ENCODE measurements at places on chromosomes 16 and 17.
A peak's percentile ranks its signal among the peaks of the same experiment; 100 is the strongest.

DNA sequence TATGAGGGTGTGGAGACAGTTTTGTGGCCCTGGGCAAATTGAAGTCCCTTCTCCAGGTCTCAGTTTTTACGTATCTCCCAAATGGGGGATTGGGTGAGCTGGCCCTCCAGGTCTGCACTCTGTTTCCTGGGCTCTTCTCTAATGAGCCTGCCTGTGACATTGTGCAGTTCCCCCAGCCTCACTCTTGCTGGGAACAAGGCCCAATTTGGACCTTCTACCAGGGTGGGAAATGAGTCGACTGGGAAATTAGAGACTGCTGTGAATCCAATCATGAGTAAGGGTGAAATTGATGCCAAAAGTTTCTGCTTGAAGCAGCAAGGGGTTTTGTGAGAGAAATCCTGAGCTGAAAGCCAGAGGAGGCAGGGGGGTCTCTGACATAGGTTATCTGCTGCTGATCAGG, 71.5 kb upstream of the KSR1 start:
- DNase-seq, result no peak

DNA sequence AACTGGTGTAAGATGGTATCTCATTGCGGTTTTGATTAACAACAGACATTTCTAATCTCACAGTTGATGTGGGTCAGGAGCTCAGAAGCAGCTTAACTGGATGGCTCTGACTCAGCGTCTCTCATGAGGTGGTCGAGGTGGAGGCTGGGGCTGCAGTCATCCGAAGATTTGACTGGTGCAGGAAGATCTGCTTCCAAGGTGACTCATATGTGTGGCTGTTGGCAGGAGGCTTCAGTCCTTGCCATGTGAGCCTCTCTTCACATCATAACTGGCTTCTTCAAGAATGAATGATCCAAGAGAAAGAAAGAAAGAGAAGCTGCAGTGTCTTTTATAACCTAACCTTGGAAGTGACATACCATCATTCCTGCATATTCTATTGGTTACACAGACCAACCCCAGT, 376.1 kb downstream of the SEC14L1 start:
- no peak for DNase-seq

- DNase-seq, result no peak
Measured at GRCh38 chr16:80034469-80034826, 433.9 kb upstream of the MAF start.

GRCh38 chr17:16304830-16305229, 48.4 kb downstream of the CENPV start:
- DNase-seq, result no peak

DNA sequence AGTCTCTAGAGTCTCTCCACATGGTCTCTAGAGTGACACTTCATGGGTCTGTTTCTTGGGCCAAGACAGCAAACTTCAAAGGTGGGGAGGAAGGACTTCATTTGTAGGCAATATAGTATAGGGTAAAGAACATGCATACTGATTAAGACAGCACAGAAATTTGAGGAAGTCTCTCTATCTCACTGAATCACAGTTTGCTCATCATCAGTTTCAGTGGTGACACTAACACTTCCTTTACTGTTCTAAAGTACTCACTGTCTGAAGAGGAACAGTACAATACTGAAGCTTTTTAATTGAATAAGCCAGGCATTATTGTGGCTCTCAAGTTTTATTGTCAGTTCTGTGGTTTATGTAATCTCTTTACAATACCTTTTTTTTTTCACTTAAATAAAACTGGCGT, 656.4 kb upstream of the CDH8 start:
- DNase-seq, result no peak

DNA sequence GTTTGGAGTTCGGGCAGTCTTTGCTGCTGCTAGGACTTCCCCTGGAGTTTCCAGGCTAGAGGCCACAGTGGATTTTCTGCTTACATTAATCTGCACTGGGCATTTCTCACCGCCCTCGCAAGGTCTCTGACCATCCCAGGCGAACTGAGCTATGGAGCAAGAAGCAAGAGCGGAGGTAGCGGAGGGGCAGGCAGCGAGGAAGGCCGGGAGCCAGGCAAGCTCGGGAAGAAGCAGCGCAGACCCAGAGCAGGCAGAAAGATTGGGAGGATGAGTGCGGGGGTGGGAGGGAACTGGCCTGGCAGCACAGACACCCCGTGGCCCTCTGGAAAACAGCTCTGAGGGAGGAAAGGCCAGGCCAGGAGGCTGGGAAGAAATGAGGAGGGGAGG, 3.8 kb downstream of the COTL1 start:
- DNase-seq, result no peak

- DNase-seq, result no peak
Measured at GRCh38 chr17:68085771-68086381, 50.3 kb downstream of the KPNA2 start.

- no peak for DNase-seq
Measured at GRCh38 chr17:6420173-6420641, 14.7 kb downstream of the AIPL1 start.

- DNase-seq, result no peak
Measured at GRCh38 chr17:79616801-79617200, 6.0 kb upstream of the RBFOX3 start.

DNA sequence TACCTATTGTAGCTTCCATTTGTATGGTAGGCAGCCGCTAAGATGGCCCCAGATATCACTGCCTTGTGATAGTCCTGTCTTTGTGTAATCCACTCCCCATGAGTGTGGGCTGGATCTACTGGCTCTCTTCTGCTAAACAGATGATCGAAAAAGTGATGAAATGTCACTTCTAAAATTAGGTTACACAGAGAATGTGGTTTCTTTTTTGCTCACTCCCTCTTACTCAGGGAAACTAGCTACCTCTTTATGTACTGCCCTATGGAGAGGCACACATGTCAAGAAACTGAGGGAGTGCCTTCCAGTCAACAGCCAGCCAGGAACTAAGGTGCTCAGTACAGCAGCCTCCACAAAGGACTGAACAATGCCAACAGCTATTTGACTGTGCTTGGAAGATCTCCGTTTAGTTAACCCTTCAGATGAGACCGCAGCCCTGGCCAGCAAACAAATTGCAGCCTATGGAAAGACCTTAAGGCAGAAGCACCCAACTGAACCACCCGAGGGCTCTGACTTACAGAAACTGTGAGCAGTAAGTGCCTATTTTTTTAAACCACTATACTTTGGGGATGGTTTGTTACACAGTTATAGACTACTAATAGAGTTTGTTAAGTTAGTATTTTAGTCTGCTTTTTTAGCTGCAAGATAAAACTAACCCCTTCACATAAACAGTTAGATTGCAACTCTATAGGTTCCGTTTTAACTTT, 113.2 kb upstream of the MAF start:
- no peak for DNase-seq

DNA sequence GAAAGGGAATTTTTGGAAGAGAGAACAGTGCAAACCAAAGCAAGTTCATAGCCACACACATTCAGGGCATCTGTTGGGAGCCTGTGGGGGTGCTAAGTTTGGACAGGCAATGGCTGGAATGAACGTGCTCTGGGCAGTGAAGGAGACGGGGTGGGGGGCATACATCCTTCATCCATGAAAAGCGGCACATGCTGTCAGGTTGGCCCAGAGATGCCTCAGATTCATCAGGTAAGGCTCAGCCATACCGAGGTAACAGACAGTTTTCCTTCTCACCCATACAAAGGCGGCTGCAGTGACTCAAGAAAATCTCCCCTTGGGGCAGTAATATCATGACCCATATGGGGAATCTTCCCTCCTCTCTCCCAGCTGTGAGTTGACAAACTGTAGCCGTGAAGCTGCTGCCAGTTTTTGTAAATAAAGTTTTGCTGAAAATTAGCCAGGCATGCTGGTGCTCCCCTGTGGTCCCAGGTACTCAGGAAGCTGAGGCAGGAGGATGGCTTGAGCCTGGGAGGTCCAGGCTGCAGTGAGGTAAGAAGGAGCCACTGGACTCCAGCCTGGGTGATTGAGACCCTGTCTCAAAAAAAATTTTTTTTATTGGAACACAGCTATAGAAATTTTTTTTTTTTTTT, 9.2 kb upstream of the UBALD2 start:
- DNase-seq, result no peak

DNA sequence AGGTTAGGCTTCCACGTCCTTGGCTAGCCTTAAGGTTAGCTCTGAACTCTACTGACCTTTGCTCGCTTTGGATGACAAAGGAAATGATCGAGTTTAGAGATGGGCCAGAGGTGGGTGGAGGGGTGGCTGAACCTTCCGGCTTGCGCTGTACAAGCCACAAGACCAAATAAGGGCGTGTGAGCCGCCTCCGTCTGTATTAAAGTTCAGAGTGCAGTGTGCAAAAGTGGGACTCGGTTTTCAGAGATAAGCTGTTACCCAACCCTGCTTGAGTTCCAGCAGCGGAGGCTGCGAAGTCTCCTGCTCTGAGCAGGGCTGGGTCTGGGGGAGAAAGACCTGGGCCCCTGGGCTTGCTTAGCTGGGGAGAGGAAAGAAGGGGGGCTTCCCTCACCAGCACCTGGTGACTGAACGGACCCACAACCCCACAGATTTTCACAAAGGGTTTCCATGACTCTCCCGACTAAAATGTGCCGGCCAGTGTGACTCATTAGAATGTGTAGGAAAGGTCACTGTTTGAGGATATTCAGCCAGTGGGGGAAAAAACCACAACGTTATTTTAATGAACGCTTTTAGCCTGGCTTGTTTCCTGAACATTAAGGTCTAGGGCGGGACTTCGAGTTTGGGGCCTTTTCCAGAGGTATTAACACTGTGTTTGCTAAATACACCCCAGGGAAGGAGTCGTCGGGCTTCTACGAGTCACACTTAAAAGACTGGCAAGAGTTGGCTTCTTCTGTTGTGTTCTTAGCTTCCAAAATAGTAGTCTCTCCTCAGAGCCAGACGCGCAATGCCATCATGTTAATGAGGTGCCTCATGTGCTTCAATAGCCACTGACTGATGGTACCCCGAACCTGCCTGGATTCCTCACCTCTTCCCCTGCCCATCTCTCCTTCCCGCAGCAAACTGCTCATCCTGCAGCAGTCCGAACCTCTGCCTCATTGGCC, 67.0 kb downstream of the CENPV start:
- peak; percentile 47 for DNase-seq

DNA sequence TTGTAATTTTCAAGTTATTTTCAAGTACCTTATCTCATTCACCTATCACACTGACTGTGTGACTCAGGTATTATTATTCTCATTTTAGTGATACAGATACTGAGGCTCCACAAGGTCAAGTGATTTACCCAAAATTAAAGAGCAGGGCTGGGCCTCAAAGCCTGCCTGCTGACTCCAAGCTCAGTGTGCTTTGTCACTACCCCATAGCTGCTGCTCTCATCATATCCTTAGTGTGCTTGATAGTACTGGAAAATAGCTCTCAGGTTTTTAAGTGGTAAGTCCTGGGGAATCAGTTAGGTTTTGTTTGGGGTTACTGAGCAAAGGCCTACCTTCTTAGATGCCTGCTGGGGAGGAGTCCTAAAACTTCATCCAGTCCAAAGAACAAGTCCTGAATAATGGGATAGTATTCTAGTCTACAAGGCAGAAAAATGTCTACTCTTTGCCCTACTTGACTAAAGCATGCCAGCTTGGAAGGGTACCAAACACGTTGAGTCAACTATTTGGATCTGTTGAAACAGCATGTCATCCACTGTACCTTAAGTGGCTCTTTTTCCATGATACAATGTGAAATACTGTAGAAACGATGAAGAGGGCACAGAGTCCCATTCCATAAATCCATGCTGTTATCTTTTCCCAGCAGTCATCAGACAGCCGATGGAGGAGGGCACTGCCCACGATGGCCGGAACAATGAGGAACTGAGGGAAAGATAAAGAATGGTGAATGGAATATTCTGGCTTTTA, 10.7 kb downstream of the MMD start:
- DNase-seq, result no peak

DNA sequence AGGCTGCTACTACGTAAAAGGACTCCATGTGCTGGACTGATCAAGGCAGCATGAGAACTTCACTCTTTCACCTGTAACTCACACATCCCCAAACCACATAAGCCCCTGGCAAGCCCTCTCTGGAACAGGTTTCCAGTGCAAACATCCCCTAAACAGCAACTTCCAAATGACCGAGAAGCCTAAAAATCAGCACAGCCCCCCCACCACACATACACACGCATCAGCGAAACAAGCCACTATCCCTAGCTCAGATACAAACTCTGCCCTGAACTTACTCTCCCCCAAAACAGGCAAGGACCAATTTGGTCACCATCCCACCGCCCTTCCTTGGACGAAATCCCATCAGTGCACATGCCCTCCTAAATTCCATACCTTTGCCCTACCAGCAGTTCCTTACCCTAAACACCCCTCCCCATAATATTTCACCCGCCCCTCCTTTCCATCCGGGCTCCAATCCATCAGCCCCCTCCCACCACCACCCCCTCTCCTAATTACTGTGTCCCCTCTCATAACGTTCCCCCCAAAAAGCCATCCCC, 735 bp downstream of the LSM12 start:
- DNase-seq, result no peak

- DNase-seq, result no peak
Measured at GRCh38 chr16:75378616-75379015, 54.7 kb downstream of the CFDP1 start.

Data from mesothelial cell of epicardium (in vitro differentiated cells).